CD4-positive, alpha-beta T cell treated with Interleukin-4 for 4 hours (primary cell): ENCODE measurements at places on chromosomes 11 and 22.
A peak's percentile ranks its signal among the peaks of the same experiment; 100 is the strongest.

GRCh38 chr11:2109541-2110019, 29.6 kb downstream of the IGF2 start:
- no peak for DNase-seq

DNA sequence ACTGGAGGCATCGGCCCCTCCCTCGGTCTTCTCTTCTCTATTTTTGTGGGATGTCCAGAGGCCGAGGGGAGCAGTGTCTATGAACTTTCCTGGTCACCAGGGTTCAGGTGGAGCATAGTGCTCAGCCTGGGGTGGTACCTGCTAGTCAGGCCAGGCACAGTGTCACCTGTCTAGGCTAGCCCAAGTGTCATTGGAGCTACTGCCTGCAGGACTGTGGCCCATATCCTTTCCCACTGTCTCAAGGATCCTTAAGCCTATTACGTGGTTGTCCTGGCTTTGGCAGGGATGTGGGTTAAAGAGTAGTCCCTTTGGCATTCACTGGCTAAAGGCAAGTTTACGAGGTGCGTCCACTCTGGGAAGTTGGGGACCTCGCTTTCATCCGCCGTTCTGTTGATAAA, 9.3 kb downstream of the RBM14 start:
- DNase-seq, result no peak

- no peak for DNase-seq
These were observed 31.0 kb downstream of the TMPRSS5 start for GRCh38 chr11:113675003-113675561.

- DNase-seq, result no peak
These were observed 48.6 kb downstream of the MRGPRX1 start for GRCh38 chr11:18890615-18891014.

- peak; percentile 76 for DNase-seq
These were observed 15.1 kb downstream of the CHRM1 start for GRCh38 chr11:62905927-62906531.

DNA sequence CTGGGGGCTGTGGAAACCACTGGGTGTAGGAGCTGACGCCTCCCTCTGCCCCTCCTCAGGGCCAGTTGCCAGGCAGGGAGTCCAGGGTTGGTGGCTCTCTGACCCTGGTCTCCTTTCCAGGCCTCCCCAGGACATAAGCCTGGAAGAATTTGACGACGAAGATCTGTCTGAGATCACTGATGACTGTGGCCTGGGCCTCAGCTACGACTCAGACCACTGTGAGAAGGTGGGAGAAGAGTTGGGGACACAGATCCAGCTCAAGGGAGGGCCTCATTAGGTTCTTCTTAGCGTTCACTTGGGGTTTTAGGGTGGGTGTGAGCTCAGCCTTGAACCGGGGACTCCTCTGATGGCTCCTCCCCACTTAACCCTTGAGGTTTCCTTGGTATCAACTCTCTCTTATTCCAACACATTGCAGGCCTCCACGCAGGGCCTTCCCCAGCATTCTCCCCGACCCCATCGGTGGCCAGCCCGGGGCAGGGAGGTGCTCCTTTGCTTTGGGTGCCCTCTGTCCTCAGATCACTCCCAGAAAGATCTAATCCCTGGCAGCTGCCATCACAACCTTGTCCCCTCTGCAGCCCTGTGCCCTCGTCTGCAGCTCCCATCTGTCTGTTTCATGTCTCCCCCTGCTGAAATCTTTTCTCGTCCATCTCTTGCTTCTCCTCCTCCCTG, 1.2 kb downstream of the MAPK8IP2 start:
- DNase-seq, result no peak

DNA sequence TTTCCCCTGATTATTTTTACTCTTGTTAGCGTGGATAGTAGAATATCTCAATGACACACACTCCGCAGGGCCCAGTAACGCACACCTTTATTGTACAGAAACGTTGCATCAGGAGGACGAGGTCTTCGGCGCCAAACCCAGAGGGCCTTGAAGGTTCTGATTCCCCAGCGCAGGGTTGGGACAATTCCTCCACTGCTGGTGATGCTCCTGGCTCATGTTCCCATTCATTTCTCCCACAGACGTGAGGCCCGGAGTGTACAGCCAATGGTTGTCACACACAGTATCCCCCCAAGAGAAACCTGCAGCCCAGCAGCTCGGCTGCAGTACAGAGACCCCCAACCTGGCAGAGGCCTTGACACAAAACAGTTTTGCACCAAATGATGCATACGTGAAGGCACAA, 6.1 kb upstream of the ANO1 start:
- no peak for DNase-seq

- peak; percentile 15 for DNase-seq
These were observed 39.1 kb downstream of the TMEM123 start for GRCh38 chr11:102413497-102413896.

DNA sequence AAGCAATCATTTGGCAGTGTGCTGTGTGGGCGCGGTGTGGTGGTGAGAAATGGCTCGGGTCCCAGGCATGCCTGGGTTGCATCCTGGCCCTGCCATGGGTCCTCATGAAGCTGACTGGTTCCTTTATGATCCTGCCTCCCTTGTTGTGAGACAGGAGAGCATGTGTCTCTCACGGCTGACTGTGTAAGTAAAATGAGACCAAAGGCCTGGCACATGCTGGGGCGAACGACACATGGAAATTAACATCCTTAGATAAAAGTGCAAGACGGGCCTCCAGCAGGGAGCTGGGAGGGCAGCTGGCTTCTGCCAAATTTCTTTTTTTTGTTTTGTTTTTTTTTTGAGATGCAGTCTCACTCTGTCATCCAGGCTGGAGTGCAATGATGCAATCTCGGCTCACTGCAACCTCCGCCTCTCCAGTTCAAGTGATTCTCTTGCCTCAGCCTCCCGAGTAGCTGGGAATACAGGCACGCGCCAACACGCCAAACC, 9.4 kb upstream of the FBLN1 start:
- no peak for DNase-seq
